Left ventricle myocardium superior (tissue), 1 donor: ENCODE measurements at places on chromosomes 2 and 18. TPM values are rescaled to one million over a fixed set of nuclear protein-coding genes. Genes with fewer than 3 reads are reported as not detected.

Gene FAP
- total RNA-seq, result 1.3 TPM

Gene RNU2-63P
- total RNA-seq, result not detected

Gene KCNK3
- total RNA-seq, result 2.8 TPM

Gene PLCL1
- 100 TPM for total RNA-seq

Gene CDK15
- 0.30 TPM for total RNA-seq

Gene KIF1A
- 1.6 TPM for total RNA-seq

Gene CNDP1
- total RNA-seq, result not detected

Gene ALLC
- not detected for total RNA-seq

Gene CNRIP1
- 11.1 TPM for total RNA-seq

Gene ALPG
- not detected for total RNA-seq

Gene HSBP1L1
- total RNA-seq, result 14.5 TPM

Gene CPSF3
- total RNA-seq, result 15.5 TPM

Gene SFT2D3
- total RNA-seq, result 3.1 TPM

- DNase-seq, result no peak
These were observed 28.4 kb downstream of the YWHAQ start for GRCh38 chr2:9602412-9602811.

DNA sequence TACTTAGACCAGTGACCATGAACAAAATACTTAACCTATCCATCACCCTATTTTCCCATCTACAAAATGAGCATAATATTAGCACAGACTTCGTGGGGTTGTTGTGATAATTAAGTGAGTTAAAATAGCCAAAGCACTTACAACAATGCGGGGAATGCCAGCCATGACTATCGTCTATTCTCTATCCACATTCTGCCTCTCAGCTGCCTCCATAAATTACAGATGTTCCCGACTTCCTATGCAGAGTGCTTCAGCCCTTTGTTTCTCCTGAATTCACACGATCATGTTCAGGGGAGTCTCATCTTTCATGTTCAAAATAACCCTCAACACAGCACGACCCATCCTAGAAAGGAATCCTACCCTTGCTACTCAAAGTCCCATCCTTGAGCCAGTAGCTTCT, 211.6 kb downstream of the EN1 start:
- no peak for DNase-seq

- DNase-seq, result no peak
These were observed 644 bp downstream of the ABCG5 start for GRCh38 chr2:43837831-43838559.

GRCh38 chr2:24046599-24046929, 627 bp downstream of the WDCP start:
- no peak for DNase-seq

DNA sequence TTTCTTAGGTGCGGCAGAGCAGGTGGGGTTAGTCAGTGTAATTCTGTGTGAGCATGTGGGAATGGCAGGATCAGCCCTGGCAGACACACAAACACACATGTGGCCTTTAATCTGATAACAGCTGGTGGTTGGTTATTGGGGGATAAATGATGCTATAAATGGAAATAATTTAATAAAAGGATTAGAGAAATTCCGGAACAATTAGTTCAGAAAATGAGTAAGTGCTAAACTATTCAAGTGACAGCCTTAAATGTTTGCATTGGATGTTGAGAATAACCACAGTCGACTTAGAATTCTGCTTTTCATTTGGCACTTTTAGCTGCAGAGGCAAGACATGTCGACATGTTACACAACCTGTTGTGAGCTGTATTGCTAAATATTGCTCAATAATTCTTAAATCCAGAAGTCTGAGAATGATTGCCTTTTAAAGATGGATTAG, 7.2 kb downstream of the SMYD1 start:
- DNase-seq, result no peak

- DNase-seq, result no peak
These were observed 462.8 kb downstream of the MEIS1 start for GRCh38 chr2:66897691-66898150.

DNA sequence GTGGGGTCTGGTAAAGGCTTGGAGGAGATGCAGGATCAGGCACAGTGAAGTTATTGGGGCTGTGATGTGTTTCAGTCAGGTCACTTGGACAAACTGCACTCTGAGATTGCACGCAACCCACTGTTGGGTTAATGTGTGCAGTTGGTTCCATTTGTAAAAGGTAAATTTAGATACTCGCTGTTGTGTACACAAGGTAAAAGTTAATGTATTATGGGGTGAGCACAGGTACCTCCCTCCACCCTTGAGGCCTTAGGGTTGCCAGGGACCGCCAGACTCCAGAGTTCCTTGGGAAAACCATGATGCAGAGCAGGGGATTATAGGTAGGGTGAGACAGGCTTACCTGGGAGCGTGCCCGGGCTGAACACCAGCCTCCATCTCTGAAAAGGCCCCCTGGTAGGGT, 20.1 kb downstream of the IMPA2 start:
- DNase-seq, result no peak
